ENCODE measurements at places on chromosomes 12 and 14.
A peak's percentile ranks its signal among the peaks of the same experiment; 100 is the strongest.

DNA sequence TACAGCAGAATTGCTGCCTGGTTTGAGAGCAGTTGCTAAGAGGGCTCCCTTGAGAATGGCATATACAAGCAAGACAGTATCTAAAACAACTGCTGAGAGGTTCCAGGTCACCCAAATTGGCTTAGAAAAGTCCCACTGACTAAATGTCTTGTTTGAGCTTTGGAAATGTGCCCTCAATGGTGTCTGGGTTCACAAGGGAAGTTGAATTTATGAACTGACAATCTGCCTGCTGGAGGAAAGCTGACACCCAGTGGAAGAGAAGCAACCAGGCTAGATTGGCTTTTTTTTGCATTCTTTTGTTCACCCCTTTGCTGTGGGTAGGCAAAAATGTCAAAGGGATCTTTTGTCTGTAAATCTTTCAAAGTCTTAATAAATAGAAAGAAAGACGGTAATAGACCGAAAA lies 44.6 kb upstream of the NPFF start:
- DNase-seq: peak; percentile 52

DNA sequence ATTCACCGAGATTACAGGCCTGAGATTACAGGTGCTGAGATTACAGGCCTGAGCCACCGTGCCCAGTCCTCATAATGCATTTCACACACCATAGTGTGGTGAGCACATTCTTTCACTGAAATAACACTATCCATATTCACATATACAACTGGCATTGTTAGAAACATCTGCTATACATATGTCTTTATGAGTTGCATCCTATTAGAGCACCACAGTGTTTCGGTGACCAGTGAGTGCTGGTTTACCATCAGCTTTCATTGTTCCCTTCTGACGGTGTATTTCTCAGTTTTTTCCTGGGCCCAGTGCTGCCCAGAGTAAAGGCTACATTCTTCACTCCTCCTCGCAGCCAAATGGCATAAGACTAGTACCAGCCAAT lies 96.2 kb upstream of the FGD4 start:
- no peak for DNase-seq

- DNase-seq: no peak
Observed at GRCh38 chr12:95319694-95320331, 102.2 kb downstream of the VEZT start.

- no peak for DNase-seq
Observed at GRCh38 chr12:47739979-47740378, 14.7 kb upstream of the ENDOU start.

DNA sequence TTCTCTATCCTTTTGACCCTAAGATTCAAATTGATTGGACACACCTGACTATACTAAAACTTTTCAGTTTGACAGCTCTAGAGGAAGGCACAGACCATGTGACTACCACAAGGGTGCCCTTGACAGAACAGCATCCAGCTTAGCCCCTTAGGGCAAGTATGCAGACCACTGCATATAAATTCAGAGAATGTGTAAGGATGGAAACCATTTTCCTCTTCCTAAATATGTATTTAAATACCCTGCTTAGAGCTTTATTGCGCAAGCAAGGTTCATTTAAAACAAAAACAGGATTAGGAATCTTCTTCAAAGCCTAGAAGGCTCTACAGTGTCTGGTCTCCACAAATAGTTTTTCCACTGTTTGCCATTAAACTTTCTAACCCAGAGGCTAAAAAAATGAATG lies 202.8 kb downstream of the MED13L start:
- DNase-seq: no peak

GRCh38 chr14:91047174-91047753 lies 13.2 kb downstream of the RPS6KA5 start:
- DNase-seq: no peak

- peak; percentile 38 for DNase-seq
Observed at GRCh38 chr14:28751467-28752058, 15.0 kb upstream of the FOXG1 start.

DNA sequence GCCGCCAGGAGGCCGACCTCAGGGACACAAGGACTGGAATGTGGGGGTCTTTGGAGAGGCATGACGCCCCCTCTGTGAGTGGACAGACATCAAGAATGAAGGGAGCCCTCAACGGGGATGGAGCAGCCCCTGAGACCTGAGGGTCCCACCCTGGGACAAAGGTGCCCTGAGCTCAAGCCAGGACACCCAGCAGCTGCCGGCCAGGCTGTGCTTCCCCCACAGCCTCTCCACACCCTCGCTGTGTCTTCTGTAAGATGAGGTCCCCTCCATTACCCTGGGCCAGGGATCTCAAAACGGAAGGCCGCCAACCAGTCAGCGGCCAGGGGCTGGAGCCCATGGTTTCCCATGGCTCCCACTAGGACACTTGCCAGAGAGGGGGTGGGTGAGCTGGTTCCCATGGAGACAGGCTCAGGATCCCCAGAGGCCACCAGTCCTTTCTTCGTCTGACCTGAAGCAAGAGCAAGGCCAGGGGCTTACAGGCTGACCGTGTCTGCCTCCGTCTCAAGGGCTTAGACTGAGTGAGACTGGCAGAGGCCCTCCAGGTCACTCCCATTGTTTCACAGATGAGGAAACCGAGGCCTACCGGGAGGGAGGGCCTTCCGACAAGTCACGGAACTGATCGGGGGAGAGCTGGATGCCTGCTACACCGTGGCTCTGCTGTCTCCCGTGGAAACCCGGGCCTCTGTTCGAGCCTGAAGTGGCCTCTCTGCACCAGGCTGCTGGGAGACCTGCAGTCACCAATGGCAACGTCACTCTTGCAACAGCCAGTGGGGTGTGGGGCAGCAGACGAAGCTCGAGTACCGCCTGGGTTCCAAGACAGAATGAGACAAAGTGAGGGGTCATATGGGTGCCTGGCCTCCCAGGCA lies 91.7 kb upstream of the DIO3 start:
- no peak for DNase-seq

DNA sequence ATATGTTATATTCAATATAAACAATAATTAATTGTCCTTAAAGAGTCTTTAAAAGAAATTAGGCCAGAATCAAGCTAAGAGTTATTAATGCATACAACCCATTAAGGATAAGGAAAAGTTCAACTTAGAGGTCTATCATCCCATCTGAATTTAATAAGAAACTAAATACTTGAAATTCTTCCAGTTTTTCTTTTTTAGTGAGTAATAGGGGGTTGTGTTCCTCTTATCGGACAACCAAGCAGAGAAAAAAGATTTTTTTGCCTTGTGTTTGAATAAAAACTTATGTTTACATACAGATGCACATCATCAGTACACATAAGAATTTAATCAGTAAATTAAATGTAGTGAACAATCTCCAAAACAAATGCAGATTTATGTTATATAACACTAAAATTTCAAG lies 32.5 kb downstream of the PAWR start:
- DNase-seq: no peak

DNA sequence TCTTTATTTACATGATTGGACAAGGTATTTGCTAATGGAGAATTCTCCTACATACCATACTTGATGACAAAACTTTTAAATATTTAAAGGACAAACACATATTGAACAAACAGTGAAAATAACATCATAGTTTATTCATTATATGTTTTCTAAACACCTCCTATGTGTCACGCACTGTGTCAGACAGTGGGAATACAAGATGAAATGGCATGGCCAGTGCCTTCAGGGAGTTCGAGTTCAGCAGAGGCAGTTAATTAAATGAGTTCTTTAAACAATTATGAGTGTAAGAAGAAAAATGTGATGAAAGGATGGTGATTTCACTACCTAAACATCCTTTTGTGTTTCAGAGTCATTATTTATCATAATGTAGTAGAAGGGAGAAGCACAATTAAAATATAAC lies 159.8 kb downstream of the KCNH5 start:
- no peak for DNase-seq

- no peak for DNase-seq
Observed at GRCh38 chr14:61388976-61389576, 67.7 kb downstream of the PRKCH start.

DNA sequence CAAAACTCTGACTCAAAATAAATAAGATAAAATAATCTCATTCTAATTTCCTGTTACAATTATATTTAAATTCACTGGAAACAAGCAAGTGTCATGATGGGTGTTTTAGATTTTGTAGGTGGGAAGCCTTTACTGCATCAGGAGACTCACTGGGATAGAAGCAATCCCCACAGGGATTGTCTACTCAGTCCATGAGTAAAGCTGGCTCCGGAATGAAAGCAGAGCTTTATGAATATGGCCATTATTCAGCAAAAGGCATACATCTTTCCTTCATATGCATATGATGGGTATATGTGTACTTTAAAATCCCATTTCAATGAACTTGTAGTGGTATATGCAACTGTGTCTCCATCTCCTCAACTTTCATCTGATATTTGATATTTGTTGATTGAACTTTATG lies 25.4 kb upstream of the PPM1H start:
- no peak for DNase-seq

- DNase-seq: peak; percentile 50
Observed at GRCh38 chr14:85535991-85536832, 6.3 kb downstream of the FLRT2 start.

- DNase-seq: peak; percentile 45
Observed at GRCh38 chr12:93221841-93222240, 155.9 kb upstream of the NUDT4 start.

DNA sequence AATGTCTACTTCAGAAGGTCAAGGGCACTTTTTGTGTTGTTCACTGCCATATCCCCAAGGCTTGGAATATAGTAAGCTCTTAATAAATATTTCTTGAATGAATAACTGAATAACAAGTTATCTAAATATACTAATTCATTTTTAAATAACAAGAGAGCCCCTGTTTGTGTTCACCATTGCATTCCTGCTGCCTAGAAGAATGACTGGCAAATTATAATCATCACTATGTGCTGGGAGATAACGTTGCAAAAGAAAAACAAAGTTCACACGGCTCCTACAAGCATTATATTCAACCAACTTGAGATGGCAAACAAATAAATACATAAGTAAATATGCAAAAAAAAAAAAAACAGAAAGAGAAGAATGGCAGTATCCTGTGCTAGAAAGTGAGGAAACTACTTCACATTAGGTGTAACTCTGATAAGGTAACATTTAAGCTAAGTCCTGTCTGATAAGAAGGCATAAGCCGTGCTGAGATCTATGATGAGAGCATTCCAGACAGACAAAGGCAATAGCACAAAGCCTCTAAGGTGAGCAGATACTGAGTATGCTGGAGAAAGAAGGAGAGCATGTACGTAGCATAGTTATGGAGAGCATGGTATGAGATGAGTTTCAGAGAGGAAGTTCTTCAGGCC lies 9.2 kb upstream of the TSPAN8 start:
- DNase-seq: no peak

GRCh38 chr12:73277971-73278370 lies 1005.8 kb downstream of the TRHDE start:
- no peak for DNase-seq

DNA sequence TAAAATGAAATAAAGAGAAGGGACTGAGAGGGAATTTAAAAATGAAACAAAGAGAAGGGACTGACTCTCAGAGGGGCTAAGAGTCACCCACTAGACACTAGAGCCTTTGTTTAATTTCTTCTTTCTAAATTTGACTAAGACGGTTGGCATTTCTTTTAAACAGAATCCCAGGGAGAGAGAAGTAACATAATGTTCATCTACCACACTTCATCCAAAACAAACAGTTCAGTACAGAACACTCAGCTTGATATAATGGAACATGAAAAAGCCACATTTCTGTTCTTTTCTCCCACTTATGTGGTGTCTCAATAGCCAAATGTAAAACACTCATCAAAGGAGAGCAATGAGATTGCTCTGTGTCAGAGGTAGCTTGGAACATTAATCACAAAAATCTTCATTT lies 10.1 kb upstream of the NT5DC3 start:
- DNase-seq: no peak

DNA sequence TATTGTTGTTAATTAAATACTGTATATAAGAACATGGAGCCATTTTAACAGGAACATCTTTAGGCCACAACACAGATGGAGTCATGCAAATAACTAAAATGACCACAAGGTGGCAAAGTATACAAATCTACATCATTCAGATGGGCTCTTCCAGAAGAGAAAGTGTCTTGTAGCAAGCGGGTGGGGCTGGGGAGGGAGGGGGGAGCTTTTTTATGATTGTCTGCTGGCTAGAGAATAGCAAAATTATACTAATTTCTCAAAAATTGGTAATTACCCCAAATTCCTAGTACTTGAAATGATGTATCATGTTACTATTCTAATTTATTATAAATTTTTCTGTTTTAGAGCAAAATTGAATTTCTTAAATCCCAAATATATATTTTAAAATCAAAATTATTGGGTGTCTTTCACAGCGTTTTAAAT lies 378.7 kb downstream of the PRKD1 start:
- peak; percentile 73 for DNase-seq

DNA sequence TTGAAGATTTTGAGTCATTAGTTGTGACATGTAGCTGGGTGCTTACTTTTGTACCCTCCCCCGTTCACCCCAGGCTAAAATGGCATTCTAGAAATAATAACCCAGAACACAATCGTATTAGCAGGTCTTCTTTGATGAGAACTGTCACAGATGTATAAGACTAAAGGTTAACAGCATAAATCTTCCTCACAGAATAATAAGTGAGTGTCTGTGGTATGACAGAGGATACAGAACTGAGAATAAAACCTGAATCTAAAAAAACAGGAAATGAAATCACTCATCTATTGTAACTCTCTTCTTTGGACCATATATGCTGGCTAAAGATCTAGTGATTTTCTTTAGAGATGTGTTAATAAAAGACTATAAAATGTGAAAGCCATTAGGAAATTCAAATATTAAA lies 746.6 kb downstream of the LRFN5 start:
- DNase-seq: no peak

DNA sequence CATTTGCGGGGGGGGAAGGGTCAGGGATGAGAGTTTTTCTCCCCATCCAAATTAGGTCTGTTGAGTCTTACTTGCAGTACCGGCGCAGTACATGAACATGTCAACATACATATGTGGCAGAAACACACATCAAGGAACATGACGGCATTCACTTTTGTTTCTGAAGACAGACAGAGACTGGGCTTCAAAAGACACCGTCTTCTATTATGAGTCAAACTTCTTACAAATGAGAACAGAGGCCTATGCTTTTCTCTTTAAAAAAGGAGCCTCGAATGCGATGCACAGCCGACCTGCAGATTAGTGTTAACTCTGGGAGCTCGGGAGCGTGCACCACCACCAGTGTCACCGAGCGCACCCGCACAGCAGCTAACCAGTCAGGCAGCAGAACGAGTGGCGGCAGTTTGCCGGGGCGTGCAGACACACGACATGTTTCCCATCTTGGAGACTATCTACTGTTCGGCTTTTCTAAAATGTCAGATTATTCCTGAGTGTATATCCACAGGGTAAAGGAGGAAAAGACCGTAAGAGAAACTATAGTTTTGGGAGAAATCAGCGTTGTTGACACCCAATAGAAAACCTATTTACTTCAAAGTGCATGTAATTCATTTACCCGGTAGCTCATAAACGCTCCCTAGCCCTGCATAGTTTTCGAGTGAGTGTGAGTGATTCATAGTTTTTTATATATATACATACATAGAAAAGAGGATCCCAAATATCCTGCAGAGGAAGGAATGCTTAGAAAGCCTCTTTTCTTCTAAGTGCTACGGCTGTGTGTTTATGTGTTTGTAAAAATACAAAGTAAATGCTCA lies 33.0 kb downstream of the UBR7 start:
- DNase-seq: no peak

GRCh38 chr12:32535288-32535999 lies 136.1 kb downstream of the FGD4 start:
- DNase-seq: peak; percentile 87
